ENCODE measurements at places on chromosomes 1 and 21.

GRCh38 chr1:74399249-74399648, 113.2 kb downstream of the LRRC53 start:
- no peak for DNase-seq

DNA sequence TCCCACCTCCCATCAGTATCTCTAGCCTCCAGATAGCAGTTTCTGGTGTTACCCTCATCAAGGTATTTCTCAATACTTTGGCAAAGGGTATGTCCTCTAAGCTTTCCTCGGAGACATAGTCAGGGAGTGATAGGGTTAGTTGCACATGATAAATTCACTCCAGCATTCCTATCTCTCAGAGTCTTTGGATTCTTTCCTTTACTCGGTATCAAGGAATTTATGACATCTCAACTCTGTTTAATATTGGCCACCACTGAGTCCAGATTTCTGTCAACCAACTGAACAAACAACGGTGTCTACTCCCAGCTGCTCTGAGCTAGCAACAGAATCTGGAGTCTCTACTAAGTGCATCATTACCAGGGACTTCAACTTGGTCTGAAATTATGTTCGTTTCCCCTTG, 233.4 kb downstream of the TM2D1 start:
- DNase-seq, result no peak

DNA sequence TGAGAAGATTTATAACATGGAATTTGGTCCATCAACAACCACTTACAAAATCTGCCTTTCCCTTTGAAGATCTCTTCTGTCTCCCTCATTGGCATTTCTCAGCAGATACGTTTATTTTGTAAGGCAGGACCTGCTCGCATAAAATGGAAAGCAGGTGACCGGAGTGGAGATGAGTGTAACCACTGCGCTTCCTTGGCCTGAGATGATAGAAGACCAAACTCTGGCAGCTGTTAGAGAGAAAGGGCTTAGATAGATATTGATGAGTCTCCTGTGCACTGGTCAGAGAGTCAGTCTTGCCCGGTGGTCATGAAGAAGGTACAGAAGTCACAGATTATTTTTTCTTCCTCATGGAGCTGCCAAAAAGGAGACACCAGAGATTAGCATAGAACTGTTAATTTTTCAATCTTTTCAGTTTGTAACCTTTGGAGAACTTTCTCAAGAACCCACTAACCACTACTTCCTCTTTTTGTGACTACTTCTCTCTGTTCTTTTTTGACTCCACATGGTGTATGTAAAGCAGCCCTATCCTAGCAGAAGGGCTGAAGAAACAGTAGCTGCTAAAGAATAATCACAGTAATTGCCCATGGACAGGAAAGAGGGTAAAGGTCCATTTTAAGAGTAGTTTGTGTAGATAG, 47.6 kb downstream of the FCRL3 start:
- no peak for DNase-seq

DNA sequence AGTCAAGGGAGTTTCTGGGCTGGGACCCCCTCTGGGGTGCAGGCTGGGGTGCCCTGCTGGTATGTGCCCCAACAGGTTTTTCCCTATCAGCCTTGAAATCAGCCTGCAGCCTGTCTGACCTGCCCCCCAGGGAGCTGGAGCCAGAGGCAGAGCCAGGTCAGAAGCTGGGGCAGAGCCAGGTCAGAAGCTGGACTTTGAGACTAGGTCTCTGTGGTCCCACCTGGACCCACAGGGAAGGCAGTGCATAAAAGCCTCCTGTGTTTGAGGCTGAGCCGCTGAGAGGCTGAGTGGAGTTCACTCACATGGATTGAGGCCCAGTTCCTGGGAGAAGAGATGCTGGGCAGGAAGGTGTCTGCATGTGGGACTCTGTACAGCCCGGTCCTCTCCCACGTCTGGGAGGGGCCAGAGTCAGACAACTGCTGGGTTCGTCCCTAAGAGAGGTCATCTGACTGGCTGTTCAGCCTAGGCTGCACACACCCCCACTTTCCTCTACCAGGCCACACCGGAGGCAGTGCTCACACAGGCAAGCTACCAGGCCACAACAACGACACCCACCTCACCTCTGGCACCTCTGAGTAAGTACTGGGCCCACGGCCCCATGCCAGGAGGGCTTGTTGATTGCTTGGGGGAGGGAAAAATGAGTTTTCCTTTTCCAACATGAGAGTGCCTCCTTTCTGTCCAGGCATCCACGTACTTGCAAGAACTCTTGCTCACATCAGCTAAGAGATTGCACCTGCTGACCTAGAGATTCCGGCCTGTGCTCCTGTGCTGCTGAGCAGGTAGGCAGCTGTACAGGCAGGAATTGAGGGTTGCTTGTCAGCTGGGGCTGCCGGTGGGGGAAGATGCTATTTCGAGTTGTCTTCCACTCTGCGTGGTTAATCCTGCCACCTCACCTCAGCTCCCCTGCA, at the start of gene ANXA9:
Gene ANXA9, plus strand, starts transcription at position 488 of the 908 bp plus-strand sequence. CDS start 814 bp downstream, outside the sequence.
- DNase-seq, result no peak

DNA sequence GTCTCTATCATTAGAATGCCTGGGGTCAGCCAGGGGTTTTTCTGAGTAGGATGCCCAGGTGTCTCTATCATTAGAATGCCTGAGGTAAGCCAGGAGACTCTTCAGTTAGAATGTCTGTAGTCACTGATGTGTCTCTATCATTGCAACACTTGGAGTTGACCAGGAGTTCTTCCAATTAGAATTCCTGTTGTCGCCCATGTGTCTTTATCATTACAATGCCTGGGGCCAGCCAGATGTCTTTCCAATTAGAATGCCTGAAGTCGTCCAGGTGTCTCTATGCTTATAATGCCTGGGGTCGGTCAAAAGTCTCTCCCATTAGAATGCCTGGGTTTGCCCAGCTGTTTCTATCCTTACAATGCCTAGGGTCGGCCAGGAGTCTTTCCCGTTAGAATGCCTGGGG, 55.8 kb downstream of the RNF187 start:
- no peak for DNase-seq

Measured in activated naive CD8-positive, alpha-beta T cell treated with anti-CD3 and anti-CD28 coated beads for 36 hours (primary cell).